Suppressor macrophage (primary cell): ENCODE measurements at places on chromosomes 3 and 15.

DNA sequence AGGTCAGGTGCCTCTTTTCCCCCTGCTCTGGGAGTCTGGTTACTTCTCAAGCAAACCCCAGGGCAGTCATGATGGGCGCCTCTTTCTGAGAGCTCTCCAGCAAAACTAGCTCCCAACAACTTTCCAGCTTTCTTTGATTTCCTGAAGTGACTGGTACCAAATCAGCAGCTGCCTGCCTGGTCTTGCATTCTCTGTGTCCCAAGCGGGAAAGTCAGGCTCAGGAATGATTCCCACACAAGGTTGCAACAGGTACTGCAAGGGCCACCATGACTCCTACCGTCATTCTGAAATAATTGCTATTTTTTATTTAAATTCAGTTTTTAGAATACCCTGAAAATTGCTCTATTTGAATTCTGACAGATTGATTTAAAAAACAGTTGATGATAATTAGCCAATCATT lies 658.7 kb downstream of the SQOR start:
- no peak for DNase-seq

DNA sequence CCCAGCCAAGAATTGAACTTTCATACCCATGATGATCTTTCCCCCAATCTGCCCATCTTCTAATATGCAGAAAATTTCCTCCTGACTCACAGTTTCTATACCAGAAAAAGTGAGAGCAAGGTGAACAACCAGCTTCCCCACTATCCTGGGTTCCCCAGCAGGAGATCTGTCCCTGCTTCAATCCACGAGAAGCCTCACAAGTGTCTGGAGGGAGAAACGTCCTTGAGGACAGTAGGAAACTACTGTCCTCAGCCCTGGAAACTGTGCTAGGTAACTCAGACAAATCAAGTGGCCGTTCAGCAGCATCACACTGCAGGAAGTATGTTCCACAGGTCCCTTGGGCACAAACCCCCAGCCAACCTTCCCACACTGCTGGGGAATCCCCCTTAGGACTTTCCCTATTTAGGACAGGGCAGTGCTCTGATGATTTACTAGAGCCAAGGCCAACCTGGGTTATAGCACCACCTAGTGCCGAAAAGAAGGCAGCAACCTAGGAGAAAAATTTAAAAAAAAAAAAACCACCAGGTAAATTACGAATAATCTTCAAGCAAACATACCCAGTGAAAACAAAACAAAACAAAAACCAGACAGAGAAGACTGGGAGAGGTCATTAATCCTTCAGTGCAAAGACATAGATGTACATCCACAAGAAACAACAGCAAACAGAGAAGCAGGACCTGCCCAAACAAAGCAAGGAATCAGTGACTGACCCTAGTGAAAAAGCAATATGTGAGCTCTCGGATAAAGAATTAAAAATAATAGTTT lies 36.0 kb downstream of the MORC1 start:
- peak; percentile 70 for DNase-seq

GRCh38 chr3:22089284-22089683 lies 338.3 kb upstream of the ZNF385D start:
- DNase-seq: peak; percentile 57

DNA sequence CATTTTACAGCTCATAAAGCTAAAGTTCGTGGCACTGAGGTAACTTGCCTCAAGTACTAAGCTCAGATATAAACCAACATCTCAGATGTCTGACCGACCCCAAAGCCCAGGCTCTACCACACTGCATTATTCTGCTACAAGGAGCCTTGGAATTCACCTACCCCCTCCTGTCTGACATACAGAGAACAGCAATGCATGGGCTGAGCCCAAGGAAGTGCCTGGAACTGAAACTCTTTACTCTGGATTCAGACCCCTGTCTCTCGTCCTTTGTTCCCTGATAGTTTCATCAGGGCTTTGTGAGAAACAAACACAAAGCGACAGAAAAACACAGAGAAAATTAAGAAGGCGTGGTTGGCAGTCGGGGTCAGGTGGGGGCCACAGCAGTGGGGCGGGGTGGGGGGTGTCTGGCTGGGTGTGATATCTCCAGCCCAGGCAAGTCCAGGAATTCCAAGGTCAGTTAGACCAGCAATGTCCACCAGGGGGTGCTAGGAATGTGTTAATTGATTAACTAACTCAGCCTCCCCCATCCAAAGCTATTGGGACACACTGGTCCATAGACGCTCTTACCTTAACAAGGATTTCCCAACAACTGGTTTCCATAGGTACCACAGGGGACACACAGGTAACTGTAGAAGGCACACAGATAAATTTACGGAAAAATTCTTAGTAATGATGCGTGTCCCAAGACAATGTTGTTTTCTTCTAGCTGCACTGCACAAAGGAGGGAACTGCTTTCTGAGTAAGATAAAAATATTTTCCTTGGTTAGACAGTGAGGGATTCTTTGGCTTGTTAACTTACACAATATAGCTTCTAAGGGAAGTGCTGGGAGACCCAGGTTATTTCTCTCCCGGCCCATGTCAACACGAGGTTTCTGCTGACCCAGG lies 18.8 kb upstream of the SSUH2 start:
- peak; percentile 83 for DNase-seq

GRCh38 chr15:71893691-71894090 lies 83.3 kb downstream of the NR2E3 start:
- no peak for DNase-seq

DNA sequence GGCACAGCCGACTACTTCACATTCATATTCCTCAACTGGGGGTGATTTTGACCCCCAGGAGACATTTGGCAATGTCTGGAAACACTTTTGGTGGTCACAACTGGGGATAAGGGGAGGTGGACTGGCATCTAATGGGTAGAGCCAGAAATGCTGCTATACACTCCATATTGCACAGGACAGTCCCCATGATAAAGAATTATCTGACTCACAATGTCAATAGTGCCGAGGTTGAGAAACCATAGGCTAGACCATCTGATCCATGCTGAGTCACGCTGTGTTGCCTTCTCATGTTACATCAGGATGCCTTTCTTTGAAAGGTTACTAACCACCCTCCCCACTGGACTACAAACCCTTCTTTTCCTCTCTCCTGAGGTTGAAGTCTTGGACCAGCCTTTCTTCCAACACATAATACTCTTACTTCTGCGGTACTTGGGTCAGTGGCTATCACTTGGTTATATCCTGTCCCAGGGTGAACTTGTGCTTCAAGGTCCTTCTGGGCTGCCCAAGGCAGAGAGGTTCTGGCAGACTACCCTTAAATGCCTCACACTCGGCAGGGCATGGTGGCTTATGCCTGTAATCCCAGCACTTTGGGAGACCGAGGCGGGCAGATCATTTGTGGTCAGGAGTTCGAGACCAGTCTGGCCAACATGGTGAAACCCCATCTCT lies 68.8 kb downstream of the CTNNB1 start:
- DNase-seq: peak; percentile 32

- DNase-seq: no peak
These were observed 98.1 kb upstream of the UBE2E2 start for GRCh38 chr3:23105048-23105447.

GRCh38 chr3:126433496-126434263 lies 39.0 kb downstream of the CFAP100 start:
- DNase-seq: no peak

- DNase-seq: peak; percentile 52
These were observed 122.0 kb upstream of the MELTF start for GRCh38 chr3:197151580-197151979.

GRCh38 chr3:89104499-89104898 lies 2.9 kb upstream of the EPHA3 start:
- peak; percentile 5 for DNase-seq

- DNase-seq: no peak
These were observed 3.7 kb downstream of the EOGT start for GRCh38 chr3:69009559-69010410.

- DNase-seq: peak; percentile 40
These were observed 159.0 kb upstream of the CHRNA7 start for GRCh38 chr15:31871166-31871886.

GRCh38 chr15:100672959-100673358 lies 70.6 kb downstream of the ASB7 start:
- DNase-seq: no peak
